ENCODE measurements at places on chromosomes 16 and 17.

DNA sequence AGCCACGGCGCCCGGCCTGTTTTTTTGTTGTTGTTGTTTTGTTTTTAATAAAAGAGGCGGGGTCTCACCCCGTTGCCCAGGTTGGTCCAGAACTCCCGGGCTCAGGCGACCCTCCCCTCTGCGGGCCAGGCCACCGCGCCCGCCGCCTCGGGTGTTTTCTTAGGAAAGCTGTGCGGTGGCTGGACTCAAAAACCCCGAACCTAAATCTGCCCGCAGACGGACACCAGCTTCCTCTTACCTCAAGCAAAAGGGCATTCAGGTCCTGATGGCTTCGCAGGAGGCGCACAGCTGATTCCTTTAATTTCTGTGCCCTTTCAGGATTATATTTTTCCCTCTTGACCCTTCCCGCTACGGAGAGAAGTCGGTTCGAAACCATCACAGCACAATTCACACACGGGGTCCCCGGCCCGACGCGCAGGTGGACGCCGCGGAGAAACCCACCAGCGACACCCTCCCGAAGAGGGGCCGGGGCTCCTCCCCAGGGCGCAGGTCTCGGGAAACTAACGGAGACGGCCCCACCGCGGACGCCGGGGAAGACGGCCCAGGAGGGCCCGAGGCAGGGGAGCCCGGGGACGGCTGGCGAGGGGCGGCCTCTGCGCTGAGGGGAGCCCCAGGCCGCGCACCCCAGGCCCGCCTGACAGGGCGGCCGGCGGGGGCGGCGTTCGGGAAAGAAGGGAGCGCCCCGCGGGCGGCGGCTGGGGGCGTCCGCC lies 653 bp downstream of the FANCA start:
- no peak for DNase-seq

- no peak for DNase-seq
Measured at GRCh38 chr17:6502871-6503509, 53.4 kb downstream of the PITPNM3 start.

- no peak for DNase-seq
Measured at GRCh38 chr17:67525239-67526135, 148.4 kb downstream of the PITPNC1 start.

- no peak for DNase-seq
Measured at GRCh38 chr16:15854906-15855703, 1.7 kb downstream of the MYH11 start.

DNA sequence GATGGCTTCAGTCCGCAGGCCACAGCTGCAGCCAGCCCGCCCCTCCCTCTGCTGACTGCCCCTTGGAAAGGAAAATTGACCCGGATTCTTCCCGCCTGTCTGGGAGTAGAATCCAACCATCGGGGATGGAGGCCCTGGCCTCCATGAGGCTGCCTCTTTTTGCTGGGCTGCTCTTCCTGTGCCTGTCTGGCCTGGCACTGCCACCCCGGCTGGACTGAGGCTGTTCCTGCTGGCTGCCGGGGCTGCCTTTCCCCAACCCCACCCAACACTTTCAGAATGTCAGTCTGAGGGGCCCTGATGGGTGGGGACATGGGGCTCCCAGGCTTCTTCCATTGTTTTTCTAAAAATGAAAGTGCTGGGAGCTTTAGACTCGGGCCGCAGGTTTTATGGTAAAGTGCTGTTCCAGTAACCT lies 7.3 kb downstream of the BAHCC1 start:
- DNase-seq: no peak

- DNase-seq: no peak
Measured at GRCh38 chr16:65697065-65697464, 575.2 kb upstream of the CDH11 start.

- DNase-seq: no peak
Measured at GRCh38 chr16:86575754-86576557, 2.4 kb upstream of the FOXL1 start.

DNA sequence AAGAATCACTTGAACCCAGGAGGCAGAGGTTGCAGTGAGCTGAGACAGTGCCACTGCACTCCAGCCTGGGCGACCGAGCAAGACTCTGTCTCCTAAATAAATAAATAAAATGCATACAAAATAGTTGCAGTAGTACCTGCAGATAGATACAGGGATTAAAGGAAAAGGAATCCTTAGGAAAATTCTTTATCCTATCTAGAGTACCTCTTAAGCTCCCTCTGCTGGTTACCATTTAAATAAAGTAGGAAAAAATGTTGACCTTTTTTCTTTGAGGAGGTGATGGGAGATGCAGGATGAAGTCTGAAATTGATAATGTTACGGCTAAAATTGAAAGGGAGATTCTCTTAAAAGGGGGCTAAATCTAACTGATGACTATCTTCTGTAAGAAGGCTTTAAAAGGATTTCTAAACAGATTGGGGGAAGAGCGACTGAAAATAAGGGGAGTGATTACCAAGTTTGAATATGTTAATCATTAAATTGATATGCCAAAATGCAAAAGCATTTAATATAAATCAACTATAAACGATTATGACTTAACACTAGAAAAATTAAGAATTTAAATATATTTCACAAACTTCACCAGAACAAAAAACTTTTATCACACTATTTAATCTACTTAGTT lies 29.4 kb downstream of the C16orf87 start:
- peak; percentile 11 for DNase-seq

- DNase-seq: no peak
Measured at GRCh38 chr17:74623693-74624093, at the start of gene CD300E. TSS of gene CD300E (minus strand) at chr17:74623738. CDS start at chr17:74623621, 117 bp downstream.

DNA sequence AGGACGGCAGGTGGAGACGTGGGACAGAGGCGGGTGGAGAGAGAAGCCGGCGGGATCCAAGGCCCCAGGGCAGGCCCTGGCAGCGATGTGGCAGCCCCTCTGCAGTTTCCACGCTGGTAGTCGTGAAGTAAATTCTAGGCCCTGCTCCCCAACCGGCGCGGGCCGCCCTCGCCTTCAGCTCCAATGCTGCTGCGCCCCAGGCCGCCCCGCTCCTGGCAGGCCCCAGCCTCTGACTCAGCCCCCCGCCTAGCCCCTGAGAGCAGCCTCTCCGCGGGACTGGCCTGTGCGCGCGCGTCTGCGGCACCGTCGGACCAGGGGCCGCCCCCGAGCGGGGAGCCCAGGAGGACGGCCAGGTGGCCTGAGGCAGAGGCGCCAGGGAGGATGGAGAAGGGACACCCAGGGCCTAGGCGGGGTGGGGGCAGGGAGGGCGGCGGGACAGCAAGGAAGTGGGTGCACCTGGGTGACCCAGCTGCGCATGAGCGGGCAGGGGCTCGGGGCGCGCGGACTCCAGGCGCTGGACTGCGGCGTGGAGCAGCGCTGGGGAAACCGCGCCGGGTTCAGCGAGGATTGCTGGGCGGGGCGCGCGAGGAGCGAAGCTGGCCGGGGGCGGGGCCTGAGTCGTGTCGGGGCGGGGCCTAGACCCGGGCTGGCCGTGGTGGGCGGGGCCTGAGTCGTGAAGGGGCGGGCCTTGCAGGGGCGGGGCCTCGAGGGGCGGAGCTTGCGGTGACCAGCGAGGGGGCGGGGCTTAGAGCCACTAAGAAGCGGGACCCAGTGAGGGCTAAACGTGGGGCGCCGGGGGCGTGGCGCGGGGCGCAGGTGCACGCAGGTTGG lies 29.6 kb downstream of the ZNF778 start:
- peak; percentile 19 for DNase-seq

- DNase-seq: no peak
Measured at GRCh38 chr16:58451265-58451689, 48.7 kb upstream of the NDRG4 start.

DNA sequence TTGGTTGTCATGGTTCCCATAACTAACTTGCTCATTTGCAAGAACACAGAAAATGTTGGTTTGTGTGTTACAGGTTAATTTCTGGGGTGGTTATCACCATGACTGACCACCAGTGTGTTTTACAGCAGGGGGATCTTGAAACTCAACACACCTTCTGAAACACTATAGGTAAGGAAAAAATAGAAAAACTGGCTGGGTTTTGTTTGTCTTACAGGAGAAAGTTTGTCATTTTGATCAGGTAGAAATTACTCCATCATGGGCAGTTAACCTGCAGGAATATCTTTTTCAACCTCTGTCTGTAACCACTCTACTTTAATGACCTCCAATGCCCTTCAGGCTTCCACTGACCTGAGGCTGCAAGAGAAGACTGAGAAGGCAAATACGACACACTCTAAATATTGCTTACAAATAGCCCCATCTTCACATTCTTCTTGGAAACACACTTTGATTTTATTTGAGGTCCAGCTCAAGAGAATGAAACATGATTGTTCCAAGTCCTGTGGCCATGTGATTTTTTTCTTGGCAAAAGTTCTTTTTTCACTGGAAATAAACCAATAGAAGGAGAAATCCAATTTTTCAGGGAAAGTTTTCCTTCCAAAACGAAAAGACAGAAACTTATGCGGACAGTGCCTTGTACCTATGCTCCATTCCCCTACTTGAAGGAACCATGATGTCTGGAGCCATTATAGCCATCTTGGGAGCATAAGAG lies 428.7 kb upstream of the SALL1 start:
- no peak for DNase-seq

Data from NCI-H1694 (cell line).